Left forelimb (tissue), 1 donor: ENCODE measurements at places on chromosomes 1 and 21.

GRCh38 chr21:31501926-31502325 lies 157.6 kb upstream of the SOD1 start:
- no peak for DNase-seq

DNA sequence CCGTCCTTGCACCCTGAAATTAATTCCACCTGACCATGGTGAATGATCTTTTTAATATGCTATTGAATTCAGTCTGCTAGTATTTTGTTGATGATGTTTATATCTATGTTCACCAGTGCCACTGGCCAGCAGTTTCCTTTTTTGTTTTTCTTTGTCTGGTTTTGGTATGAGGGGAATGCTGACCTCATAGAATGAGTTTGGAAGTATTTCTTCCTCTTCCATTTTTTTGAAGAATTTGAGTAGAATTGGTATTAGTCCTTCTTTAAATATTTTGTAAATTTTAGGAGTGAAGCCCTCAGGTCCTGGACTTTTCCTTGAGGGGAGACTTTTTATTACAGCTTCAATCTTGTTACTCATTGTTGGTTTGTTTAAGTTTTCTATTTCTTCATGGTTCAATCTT lies 231.6 kb downstream of the MRPL39 start:
- DNase-seq, result no peak

- DNase-seq, result no peak
Observed at GRCh38 chr1:99726818-99727217, 39.6 kb downstream of the FRRS1 start.

DNA sequence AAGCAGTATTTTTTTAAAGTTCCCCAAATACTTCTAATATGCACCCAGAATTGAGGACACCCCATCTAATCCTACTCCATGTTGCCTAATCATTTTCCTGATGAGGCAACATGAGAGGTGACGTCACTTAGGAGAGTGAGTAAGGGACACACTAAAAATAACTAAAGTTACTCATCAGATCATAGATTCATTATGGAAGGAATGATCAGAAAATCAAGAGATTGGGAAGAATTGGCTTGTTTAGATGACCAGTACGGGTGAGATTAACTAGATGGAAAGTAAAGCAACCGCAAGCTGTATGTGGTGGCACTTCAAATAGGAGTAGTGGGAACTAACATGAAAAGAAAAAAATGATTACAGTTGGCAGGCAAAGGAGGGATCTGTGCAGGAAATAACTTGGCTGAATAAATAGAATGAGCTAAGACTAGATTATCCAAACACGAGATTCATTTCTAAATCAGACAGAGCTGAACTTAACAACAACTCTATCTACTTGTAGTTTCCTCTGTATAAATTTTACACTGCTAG lies 61.4 kb upstream of the CXADR start:
- DNase-seq, result no peak

GRCh38 chr1:157176591-157177121 lies 38.5 kb upstream of the ETV3 start:
- DNase-seq, result no peak

DNA sequence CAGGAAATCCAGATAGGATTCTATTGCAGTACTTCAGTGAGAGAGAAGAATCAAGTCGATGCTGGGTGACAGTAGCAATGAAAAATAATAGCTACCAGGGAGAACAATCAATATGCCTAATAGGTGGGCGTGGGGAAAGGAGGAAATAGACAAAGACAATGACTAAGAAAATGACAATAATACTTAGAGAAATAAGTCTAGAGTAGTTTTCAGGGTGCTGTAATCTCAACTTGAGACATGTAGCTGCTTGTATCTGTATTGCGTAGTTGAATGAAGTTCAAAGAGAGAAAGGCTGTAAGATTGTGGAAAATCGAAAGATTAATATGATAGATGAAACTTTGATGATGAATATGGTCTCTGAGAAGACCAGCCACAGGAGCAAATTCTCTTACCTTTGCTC lies 2.6 kb downstream of the STXBP3 start:
- no peak for DNase-seq

- no peak for DNase-seq
Observed at GRCh38 chr1:152904688-152905440, 3.5 kb upstream of the IVL start.
